ENCODE measurements at places on chromosomes 3 and 15.

- DNase-seq = no peak
These were observed 33.5 kb upstream of the MYO5C start for GRCh38 chr15:52329150-52329549.

- DNase-seq = no peak
These were observed 499.0 kb downstream of the PYDC2 start for GRCh38 chr3:191959876-191960413.

GRCh38 chr3:4570840-4571621 is 77.9 kb downstream of the ITPR1 start:
- no peak for DNase-seq

GRCh38 chr15:88701561-88702095 is 62.8 kb downstream of the ISG20 start:
- peak; percentile 27 for DNase-seq

- DNase-seq = peak; percentile 81
These were observed 1.8 kb downstream of the PSTPIP1 start for GRCh38 chr15:76996526-76997401.

Data from activated CD4-positive, alpha-beta T cell treated with anti-CD3 and anti-CD28 coated beads, Interleukin-2, Interleukin-6, amounts not matched to agents 100 ng/mL and 50 ng/mL, durations not matched to agents 16 hours and 8 hours (primary cell).